ENCODE measurements at places on chromosomes 1 and 21. TPM values are rescaled to one million over a fixed set of nuclear protein-coding genes. Genes with fewer than 3 reads are reported as not detected.

GRCh38 chr21:43976661-43977060, 35.4 kb upstream of the TRAPPC10 start:
- no peak for DNase-seq

DNA sequence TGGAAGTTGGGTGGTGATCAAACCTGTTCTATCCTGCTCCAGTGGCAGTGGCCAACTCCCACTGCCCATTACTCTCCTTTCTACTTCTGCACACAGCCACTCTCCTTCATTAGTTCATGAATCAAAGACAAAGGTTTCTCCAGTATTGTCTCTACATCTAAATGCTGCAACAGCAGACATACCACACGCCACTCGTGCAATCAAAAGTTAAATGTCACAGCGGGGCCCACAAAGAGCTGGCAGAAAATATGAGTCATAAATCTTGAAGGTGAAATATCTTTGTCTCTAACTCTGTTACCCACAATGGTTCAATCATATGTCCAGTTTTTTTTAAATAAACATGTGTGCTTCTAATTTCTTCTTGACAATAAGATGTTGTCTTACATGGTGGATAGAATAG, 13.3 kb downstream of the APCS start:
- no peak for DNase-seq

- no peak for DNase-seq
These were observed 49.6 kb upstream of the IRF2BP2 start for GRCh38 chr1:234659538-234659937.

KRTAP12-2 gene
- not detected for polyA plus RNA-seq

HSD3B1 gene
- not detected for polyA plus RNA-seq
